Uterus (tissue), 4 donors: ENCODE measurements at places on chromosomes 5 and 9. TPM values are rescaled to one million over a fixed set of nuclear protein-coding genes. Genes with fewer than 3 reads are reported as not detected.
A peak's percentile ranks its signal among the peaks of the same experiment; 100 is the strongest.

DNA sequence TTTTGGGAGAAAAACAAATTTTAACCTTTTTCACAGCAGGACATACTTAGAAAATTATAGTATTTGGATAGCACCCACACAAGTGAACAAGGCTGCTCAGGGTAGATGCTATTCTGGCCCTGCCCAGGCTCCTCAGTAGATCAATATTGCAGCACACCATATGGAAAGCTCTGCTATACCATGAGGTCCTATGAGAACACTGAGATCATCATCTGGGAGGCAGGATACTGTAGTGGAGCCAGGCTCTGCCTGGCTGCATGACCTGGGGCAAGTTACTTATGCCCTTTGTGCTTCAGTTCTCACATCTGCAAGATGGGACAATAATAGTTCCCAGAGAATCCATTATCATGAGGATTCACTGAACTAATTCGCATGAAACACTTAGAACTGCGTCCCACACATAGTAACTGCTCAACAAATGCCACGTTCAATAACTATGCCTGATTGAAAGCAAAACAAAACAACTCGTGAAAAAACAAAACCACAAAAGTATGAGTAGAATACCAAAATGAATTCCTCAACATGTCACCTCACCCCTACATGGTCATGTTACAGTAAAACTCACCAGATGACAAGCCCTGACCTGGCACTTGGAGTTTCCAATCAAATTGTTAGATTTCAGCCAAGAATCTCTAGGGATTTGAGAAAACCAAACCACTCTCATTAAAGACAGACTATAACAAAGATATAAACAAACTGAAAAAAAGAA, 31.9 kb downstream of the ARSB start:
- DNase-seq, result no peak

- no peak for DNase-seq
Measured at GRCh38 chr5:167905919-167906853, 385.3 kb upstream of the WWC1 start.

GRCh38 chr5:181133610-181134231, 2.8 kb upstream of the OR2V1 start:
- DNase-seq, result peak; percentile 37

DNA sequence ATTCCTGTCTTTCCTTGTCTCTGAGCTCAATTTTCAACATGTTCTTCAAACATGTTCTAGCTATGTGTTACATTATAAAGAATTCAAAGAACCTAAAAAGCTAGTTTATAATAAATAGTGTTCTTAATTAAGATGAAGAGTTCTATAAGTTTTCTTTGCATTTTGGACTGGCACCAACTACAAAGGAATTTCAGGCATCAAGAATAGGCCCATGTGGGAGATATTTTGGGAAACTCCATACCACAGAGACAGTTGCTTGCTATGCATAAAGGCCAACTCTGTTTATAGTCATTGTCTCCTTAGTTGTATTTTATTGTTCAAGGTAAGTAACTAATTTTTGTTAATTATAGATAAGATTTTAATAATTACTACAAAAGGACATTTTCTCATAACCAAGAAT, 4.5 kb downstream of the SLF1 start:
- no peak for DNase-seq

GRCh38 chr9:135296735-135297455, 182.7 kb upstream of the PPP1R26 start:
- no peak for DNase-seq

DNA sequence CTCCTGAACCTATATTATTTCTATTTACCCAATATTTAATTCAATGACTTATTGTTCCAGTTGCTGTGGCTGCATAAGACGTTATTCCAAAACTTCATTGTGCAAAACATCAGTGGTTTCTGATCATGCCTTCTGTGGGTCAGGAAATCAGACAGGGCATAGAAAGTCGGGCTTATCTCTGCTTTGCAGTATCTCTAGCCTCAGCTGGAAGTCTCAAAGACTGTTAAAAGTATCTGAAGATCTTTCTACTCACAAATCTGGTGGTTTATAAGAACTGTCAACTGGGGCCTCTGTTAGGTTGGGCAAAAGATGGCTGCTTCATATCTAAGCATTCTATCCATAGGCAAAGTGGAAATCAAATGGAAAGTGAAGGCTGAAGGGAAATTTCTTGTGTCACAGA, 687.7 kb upstream of the ARRDC3 start:
- DNase-seq, result no peak

DNA sequence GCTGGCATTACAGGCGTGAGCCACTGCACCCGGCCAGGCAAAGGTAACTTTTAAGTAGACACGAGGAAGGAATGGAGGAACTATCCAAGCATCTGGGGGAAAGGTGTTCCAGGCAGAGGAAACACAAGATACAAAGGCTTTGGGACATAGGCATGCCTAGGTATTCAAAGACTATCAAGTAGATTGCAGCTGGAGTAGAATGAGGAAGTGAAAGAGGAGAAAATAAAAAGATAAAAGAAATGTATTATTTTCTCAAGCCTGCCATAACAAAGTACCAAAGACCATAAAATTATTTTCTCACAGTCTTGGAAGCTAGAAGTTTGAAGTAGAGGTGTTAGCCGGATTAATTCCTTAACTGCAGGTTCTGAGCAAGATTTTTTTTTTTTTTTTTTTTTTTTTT, 39.9 kb upstream of the GRIN3A start:
- DNase-seq, result no peak

DNA sequence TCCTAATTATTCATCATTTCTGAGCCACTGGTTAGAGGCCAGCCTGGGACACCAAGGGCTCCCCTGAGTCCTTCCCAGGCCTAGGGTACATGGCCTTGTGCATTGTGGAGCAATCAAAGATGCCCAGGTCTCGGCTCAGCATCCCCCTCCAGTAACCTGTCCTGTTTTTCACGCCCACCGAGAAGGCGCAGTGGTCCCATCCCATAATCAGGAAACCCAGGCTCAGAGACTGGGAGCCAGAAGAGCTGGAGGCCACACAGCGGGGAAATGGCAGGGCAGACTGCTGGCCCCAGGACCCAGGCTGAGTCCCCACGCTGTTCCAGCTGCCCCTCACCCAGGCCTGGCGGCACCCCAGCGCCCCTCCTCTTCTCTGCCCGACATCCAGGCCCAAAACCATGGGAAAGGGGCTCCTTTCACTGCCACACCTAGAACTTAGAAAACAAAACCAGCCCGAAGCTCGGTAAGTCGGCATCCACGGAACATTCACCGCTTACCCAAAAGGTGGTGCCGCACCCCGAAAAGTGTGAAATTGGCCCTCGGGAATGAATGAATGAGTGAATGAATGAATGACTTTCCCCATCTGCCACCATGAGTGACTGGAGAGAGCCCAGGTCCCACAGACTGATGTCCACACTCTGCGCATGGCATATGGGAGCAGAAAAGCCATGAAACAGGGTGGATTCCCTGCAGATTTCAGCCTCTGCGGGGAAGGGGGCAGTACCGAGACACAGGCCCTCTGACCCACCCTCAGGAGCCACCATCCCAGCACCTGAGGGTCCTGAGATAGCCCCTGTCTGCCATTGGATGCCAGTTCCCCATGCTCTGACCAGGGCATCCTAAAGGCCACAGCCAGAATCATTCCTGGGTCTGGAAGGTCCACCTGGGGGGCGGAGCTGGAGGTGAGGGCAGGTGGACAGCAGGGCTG, 132.5 kb downstream of the OLFM1 start:
- DNase-seq, result no peak

DNA sequence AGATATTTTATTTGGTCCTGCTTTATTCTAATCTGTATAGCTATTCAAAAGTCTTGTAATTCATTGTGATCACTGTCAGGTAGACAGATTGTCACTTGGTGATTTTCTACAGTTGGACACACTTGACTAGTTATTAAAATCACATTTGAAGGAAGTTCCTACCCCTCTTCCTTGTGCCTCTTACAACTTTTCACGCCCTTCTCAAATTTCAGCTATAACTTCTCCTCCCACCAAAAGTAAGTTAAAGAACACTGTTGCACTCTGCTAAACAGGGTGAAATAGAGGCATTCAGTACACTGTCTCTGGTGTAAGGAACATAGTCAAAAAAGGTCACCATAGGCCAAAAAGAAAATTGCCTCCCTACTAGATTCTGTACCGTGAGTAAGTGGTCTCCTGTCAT, 142.1 kb upstream of the POU5F2 start:
- no peak for DNase-seq

DNA sequence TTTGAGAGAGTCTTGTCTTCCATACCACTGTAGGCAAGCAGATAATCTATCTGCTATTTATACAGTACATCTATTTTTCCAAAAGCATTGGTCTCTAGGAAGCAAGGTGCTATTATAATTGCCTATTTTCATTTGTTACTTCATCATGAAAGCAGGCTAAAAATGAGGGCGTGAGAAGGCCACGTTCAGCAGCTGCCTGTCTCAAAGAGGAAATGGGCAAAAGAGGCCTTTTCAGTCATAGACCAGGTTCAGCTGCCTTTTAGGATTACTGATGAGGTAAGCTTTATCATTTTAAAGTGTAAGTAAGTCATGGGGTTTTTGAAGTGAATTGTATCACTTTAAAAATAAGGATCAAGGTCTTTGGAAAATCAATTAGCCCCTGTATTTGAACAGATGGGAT, 1091.1 kb upstream of the DMAC1 start:
- DNase-seq, result no peak

DNA sequence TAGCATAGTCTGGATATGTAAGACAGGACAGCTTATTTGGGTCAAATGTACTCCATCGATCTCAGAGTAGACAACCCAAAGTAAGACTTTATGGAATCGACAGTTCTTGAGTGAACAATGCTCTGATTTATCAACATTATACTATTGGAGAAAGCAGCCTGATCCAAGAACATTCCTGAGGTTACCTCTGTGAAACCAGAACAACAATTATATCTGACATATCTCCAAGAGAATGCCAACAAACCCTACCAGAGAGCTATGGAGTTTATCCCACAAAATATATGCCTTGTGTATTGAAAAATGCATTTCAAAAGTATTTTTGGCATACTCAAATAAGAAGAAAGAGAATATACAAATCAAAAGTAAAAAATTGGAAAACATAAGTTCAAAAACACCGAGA, 1985.9 kb downstream of the EFNA5 start:
- no peak for DNase-seq

Gene CER1
- 0.61 TPM for total RNA-seq

Gene TXNDC8
- not detected for total RNA-seq

Gene PTPDC1
- total RNA-seq, result 16.7 TPM

Gene CIZ1
- total RNA-seq, result 60.9 TPM

Gene SH3GL2
- not detected for total RNA-seq

Gene PCDHB4
- total RNA-seq, result 7.7 TPM

Gene LMAN2
- total RNA-seq, result 210 TPM
